NCI-H2171 (cell line): ENCODE measurements at places on chromosomes 13 and 19.

DNA sequence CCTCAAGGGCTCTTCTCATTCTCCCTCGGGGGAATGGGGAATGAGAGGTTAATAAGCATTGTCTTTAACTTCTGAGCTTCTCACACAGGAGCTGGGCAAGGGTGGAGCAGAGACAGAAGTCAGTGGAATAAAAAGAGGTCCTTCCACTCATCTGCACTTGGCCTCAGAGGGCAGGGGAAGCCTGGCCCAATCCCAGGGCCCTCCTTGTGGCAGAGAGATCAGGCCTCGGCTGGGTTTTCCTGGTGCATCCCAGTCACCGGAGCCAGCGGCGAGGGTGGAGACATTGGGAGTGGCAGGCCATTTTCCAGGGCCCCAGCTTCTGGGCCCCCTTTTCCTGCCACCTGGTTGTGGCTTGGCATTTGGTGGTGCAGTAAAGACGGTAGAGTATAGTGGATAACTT lies 10.6 kb downstream of the CALM3 start:
- no peak for DNase-seq

DNA sequence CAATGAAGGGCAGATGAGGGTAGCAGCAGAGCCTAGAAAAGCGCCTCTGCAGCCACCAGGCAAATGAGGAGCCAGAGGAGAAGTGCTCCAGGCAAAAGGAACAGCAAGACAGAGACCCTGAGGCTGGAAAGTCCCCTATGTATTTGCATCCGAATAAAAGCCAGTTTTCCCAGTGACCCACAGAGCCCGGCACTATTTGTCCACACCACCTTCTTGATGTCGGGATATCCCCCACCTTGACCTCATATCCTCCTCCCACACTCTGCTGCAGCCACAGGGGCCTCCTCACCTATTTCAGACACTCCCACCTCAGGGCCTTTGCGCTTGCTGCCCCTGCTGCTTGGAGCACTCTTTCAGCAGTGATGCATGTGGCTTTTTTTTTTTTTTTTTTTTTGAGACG lies 6.6 kb downstream of the ATG4D start:
- no peak for DNase-seq

GRCh38 chr13:33105387-33106005 lies 89.3 kb downstream of the KL start:
- DNase-seq, result no peak

DNA sequence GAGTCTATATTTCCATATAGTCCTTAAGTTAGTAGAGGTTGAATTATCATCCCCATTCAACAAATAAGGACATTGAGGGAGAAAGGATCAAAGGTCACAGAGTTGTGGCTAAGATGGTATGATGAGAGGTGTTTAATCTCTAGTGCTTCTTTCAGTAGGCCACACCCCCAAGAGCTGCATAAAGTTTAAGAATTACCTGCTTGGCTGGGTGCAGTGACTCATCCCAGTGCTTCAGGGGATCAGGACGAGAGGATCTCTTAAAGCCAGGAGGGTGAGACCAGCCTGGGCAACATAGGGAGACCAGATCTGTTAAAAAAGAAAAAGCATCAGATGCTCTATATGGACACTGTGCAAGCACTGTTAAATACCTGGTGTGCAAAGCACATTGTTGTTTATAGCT lies 560.0 kb upstream of the KLHL1 start:
- DNase-seq, result no peak

DNA sequence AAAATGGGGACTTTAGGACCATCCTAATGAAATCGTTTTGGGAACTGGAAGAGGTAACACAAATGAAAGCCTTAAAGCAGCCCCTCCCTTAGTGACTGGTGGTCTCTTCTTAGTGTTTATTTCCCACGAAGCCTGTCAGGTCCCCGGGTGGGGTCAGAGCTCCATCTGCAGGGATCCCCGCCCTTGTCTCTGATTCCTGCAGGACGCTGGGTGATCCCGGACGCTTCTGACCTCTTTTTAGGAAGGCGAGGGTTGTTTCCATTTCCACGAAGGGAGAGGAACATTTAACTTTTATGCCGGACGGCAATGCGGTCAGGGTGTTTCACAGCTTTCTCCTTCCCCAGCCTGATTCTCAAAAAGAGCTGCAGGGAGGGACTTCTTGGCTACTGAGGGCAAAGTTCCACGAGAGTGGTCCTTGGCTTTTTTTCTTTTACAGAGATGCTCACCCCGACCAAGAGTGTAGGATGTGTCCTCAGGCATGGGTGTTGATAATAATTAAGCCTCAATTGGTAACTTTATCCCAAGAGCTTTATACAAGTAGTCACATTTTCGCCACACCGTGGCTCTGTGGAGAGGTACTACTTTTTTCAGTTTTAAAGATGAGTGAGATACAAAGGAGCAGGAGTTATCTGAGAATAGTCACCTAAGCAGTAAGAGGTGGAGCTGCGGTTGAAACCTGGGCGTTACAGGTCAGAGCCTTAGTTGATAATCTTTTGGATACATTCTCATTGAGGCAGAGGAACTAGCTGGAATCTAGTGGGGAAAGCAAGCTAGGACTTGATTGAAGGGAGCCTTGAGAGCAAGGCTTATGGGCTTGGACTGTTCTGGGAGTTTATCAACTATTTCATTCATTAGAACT lies 813 bp downstream of the ZNF284 start:
- DNase-seq, result no peak

- DNase-seq, result no peak
Observed at GRCh38 chr13:65985612-65986011, 1244.5 kb downstream of the PCDH9 start.

DNA sequence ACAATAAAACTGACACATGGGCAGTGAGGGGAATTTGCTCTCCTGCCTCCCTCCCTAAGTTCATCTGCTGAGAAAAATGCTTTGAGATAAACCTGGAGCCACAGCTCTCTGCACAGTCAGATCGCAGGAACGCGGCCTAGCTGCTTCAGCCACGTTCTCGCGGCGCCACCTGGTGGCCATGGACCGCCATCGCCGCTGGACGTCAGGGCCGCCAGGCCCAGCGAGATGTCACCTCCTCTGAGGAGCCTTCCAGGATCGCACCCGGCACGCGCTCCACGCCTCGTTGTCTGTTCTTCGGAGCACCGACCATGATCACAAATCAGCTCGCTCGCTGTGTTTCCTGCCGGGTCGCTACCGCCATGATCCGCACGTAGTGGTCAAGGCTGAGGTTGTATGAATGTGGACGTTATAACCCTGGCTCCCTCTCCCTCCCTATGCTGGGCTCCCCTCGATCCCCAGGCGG lies 20.6 kb upstream of the USP29 start:
- no peak for DNase-seq

GRCh38 chr13:50200569-50200968 lies 185.3 kb downstream of the KCNRG start:
- no peak for DNase-seq

DNA sequence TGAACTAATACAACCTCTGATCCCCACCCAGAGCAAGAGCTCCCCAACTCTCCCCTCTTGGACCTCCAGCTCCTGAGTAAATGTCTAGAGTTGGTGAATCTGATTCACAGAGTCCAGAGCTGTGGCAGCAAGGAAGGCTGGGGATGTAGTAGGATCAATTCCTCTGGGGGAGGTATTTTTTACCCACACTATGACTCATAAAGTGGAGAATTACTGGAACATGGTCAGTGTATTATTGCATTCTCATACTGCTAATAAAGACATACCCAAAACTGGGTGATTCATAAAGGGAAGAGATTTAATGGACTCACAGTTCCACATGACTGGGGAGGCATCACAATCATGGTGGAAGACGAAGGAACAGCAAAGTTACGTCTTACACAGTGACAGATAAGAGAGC lies 496.7 kb downstream of the EFNB2 start:
- no peak for DNase-seq

DNA sequence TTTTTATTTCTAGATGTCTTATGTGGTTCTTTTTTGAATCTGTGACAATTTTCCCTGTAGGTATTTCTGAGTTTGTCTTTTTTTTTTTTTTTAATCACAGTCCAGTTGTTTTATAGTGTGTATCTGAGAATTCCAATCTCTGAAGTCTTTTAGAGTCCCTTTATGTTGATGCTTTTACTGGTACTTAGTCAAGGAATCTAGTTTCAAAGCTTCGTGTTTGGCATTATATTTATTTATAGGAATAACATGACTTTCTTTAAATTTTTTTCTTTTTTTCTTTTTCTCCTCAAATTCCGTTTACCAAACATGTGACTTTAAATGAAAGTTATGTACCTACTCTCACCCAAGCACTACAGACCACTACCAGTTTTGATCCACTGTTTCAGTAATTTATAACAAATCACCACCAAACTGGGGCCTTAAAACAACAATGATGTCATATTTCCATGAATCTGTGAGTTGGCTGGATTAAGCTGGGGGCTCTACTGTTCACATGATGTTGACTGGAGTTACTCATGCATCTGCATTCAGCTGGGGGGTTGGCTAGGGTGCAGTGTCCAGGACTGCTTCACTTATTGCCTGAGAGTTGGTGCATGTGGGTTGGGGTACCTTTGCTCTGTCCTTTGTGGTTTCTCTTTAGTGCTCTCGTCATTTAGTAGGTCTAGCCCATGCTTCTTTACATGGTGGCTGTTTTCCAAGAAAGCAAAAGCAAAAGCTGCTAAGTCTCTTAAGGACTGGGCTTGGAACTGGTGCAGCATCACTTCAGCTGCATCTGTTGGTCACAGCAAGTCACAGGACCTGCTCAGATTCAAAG lies 22.3 kb downstream of the KCTD4 start:
- DNase-seq, result no peak

- DNase-seq, result no peak
Observed at GRCh38 chr19:38201731-38202130, 22.3 kb downstream of the DPF1 start.

- no peak for DNase-seq
Observed at GRCh38 chr19:46216612-46217011, 12.9 kb upstream of the IGFL1 start.
